ENCODE measurements at places on chromosomes 1 and 21. TPM values are rescaled to one million over a fixed set of nuclear protein-coding genes. Genes with fewer than 3 reads are reported as not detected.

DNA sequence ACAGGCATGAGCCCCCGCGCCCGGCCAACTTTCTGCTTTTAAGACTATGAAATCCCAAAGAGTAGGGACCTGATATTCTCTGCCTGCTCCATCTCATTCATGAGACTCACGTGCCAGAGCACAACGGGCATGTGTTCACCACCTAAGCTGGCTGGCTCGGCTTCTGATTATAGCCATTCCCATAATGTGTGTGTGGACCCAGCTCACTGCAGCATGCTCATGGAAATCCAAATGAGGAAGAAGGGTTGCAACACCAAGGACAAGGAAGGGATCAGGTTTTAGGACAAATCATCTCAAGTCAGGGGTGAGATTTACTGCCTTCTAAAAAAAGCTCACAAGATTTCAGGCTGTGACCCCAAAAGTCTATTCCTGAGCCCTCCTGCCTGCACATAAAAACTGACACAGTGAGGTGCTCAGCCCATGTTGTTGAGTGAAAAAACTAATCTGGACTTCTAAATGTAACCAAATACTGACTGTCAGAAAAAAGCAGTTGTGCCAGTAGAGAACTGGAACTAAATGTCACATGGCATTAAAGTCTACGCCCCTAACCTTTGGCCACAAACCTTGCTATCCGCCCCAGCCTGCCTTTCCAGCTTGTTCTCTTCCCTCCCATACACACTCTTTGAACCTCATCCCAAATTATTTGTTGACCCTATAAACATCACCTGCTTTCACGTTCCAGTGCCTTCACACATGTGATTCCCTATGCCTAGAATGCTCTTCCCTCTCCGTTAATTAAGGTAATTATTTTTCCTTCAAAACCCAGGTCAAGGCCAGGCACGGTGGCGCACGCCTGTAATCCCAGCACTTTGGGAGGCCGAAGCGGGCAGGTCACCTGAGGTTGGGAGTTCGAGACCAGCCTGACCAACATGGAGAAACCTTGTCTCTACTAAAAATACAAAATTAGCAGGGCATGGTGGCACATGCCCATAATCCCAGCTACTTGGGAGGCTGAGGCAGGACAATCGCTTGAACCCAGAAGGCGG is 9.1 kb upstream of the COA7 start:
- no peak overlapping the region for H3K27ac ChIP-seq
- no peaks in the 10 kb centered on the region for H3K4me1 ChIP-seq
- no peaks in the 10 kb centered on the region for H3K27me3 ChIP-seq
- DNase-seq, result no peak
- no peak overlapping the region for H3K4me3 ChIP-seq

DNA sequence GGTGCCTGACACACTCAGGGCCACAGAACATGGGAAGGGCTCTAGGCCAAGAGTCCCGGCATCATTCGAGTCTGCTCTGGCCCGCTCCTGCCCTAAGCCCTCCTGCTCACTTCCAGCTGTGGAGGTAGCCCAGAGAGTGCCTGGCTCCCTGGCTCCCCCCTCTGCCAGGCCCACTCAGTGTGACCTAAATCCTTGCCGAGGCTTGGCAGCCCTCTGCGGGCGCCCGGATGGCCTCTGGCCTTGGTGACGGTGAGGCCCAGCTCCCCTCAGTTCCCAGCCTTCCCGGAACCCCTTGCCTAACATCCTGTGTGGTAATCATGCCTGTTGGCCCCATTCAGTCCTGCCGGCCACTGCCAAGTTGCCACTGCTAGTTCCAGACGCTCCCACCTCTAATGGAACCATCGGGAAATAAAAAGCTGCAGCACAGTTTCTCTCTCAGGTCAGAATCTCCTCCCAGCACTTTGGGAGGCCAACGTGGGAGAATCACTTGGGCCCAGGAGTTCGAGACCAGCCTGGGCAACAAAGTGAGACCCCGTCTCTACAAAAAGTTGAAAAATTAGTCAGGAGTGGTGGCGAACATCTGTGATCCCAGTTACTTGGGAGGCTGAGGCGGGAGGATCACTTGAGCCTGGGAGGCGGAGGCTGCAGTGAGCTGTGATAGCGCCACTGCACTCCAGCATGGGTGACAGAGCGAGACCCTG is 1.2 kb upstream of the H6PD start:
- no peaks in the 10 kb centered on the region for H3K27me3 ChIP-seq
- peak overlapping the region; percentile 27 for H3K4me3 ChIP-seq
- no peaks in the 10 kb centered on the region for H3K4me1 ChIP-seq
- H3K27ac ChIP-seq, result no peak overlapping the region
- DNase-seq, result peak; percentile 39

NKAIN1 gene
- 25.6 TPM for total RNA-seq

GRCh38 chr1:230101556-230101955 is 34.5 kb downstream of the GALNT2 start:
- H3K4me1 ChIP-seq, result peaks cover 24% of the 10 kb centered on the region
- no peak overlapping the region for H3K27ac ChIP-seq
- no peak for DNase-seq
- H3K36me3 ChIP-seq, result peaks cover 2% of the 10 kb centered on the region
- no peaks in the 10 kb centered on the region for H3K27me3 ChIP-seq

- H3K36me3 ChIP-seq, result peaks cover 13% of the 10 kb centered on the region
- peaks cover 2% of the 10 kb centered on the region for H3K4me1 ChIP-seq
- no peak overlapping the region for H3K4me3 ChIP-seq
- no peak for DNase-seq
- no peaks in the 10 kb centered on the region for H3K27me3 ChIP-seq
Observed at GRCh38 chr1:30159015-30159414, 564.4 kb downstream of the MATN1 start.

- no peak overlapping the region for H3K27ac ChIP-seq
- H3K27me3 ChIP-seq, result no peaks in the 10 kb centered on the region
- DNase-seq, result no peak
- no peaks in the 10 kb centered on the region for H3K36me3 ChIP-seq
- no peak overlapping the region for H3K4me3 ChIP-seq
Observed at GRCh38 chr1:208154040-208154439, 90.1 kb downstream of the PLXNA2 start.

GBP1 gene
- total RNA-seq, result not detected

- peaks cover 10% of the 10 kb centered on the region for H3K36me3 ChIP-seq
- H3K4me3 ChIP-seq, result no peak overlapping the region
- DNase-seq, result no peak
- H3K27me3 ChIP-seq, result no peaks in the 10 kb centered on the region
Observed at GRCh38 chr1:175823406-175823805, 80.0 kb upstream of the TNR start.

- no peak overlapping the region for H3K4me3 ChIP-seq
- no peak for DNase-seq
- H3K27me3 ChIP-seq, result no peaks in the 10 kb centered on the region
Observed at GRCh38 chr1:6880951-6881690, 95.9 kb downstream of the CAMTA1 start.

- no peak for DNase-seq
- H3K4me1 ChIP-seq, result peaks cover 6% of the 10 kb centered on the region
- H3K27ac ChIP-seq, result no peak overlapping the region
- no peaks in the 10 kb centered on the region for H3K27me3 ChIP-seq
- H3K36me3 ChIP-seq, result peaks cover 65% of the 10 kb centered on the region
- H3K4me3 ChIP-seq, result peak overlapping the region; percentile 100
Observed at GRCh38 chr1:204407295-204407971, 4.2 kb downstream of the PPP1R15B start.

- no peak for DNase-seq
- H3K27me3 ChIP-seq, result no peaks in the 10 kb centered on the region
- peak overlapping the region; percentile 90 for H3K4me3 ChIP-seq
- peaks cover 6% of the 10 kb centered on the region for H3K4me1 ChIP-seq
Observed at GRCh38 chr1:46133781-46134350, 1.4 kb upstream of the PIK3R3 start.

GRCh38 chr1:107141491-107142126 is 770 bp downstream of the NTNG1 start:
- DNase-seq, result peak; percentile 38
- no peaks in the 10 kb centered on the region for H3K36me3 ChIP-seq
- peak overlapping the region; percentile 89 for H3K4me3 ChIP-seq
- H3K4me1 ChIP-seq, result no peaks in the 10 kb centered on the region
- H3K27ac ChIP-seq, result no peak overlapping the region

DNA sequence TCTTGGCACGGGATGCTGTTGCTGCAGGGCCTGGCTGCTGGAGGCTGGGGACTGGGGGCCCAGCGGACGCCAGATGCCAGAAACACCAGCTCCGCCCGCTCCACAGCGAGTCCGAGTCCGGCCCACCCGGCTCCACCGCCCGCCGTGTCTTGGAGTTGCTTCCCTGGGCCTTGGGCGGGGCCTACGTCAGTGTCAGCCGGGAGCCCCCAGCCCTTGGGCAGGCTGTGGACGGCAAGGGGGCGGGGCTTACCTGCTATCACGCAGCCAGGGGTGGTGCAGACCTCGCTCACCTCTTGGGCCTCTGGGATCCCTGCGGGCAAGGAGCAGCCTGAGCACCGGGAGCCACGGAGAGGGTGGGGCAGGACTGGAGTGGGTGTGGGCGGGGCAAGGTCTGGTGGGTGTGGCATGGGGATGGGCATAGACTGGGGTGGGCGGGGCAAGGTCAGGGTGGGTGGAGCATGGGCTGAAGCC is 21.8 kb downstream of the MMEL1 start:
- no peaks in the 10 kb centered on the region for H3K36me3 ChIP-seq
- no peaks in the 10 kb centered on the region for H3K27me3 ChIP-seq
- no peak overlapping the region for H3K4me3 ChIP-seq
- no peaks in the 10 kb centered on the region for H3K4me1 ChIP-seq

- peaks cover 65% of the 10 kb centered on the region for H3K36me3 ChIP-seq
- no peak overlapping the region for H3K4me3 ChIP-seq
Observed at GRCh38 chr1:224292419-224292818, 37.6 kb downstream of the NVL start.

DNA sequence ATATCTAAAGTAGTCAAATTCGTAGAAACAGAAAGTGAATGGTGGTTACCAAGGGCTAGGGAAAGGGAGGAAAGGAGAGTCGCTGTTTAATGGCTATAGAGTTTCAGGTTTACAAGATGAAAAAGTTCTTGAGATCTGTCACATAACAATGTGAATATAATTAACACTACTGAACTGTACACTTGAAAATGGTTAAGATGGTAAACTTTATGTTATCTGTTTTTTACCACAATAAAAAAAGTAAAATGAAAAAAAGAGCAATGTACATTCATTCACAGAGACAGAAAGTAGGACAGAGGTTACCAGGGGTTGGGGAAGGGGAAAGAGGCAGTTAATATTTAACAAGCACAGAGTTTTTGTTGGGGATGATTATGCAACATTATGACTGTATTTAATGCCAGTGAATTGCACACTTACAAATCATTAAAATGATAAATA is 53.3 kb upstream of the SEC16B start:
- DNase-seq, result no peak
- no peaks in the 10 kb centered on the region for H3K27me3 ChIP-seq
- H3K4me3 ChIP-seq, result no peak overlapping the region

- no peak overlapping the region for H3K4me3 ChIP-seq
- H3K36me3 ChIP-seq, result no peaks in the 10 kb centered on the region
- H3K4me1 ChIP-seq, result no peaks in the 10 kb centered on the region
- DNase-seq, result peak; percentile 35
- H3K27ac ChIP-seq, result no peak overlapping the region
- H3K27me3 ChIP-seq, result no peaks in the 10 kb centered on the region
Observed at GRCh38 chr21:35273333-35273732, 224.2 kb upstream of the RUNX1 start.

DNA sequence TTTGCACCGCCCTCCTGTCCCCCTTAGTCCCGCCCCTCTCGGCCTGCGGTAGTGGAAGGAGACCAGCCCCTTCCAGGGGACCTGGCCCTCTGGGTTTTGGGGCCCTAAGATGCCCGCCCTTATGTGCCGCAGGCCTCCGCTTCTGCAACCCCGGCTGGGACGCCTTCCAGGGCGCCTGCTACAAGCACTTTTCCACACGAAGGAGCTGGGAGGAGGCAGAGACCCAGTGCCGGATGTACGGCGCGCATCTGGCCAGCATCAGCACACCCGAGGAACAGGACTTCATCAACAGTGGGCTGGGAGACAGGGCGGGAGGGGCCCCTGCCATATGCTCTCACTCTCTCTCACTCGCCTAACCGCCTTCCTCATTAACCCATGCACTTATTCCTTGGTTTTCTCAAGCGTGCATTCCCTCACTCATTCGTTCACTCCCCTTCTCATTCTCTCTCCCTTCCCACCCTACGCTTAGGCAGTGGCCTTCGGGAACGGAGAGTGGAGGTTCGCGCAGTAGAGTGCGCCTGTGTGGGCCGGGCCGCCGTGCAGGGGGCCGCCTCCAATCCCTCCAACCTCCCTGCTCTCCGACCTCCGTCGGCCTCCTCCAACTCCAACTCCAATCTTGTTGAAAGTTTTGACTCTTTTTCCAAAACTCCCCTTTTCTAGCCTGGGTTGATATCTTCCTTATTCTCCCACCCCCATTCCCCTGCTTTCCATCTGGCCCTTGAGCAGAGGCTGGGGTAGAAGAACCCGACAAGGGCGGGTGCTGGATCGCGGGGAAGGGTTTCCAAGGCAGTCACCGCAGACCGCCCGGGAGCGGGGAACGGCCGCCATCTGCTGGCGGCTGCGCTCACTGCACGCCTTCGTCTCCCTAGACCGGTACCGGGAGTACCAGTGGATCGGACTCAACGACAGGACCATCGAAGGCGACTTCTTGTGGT is 15.2 kb downstream of the BCAN start:
- H3K27ac ChIP-seq, result no peak overlapping the region
- no peaks in the 10 kb centered on the region for H3K36me3 ChIP-seq
- peak overlapping the region; percentile 54 for H3K4me3 ChIP-seq
- peaks cover 6% of the 10 kb centered on the region for H3K4me1 ChIP-seq
- H3K27me3 ChIP-seq, result no peaks in the 10 kb centered on the region

DNA sequence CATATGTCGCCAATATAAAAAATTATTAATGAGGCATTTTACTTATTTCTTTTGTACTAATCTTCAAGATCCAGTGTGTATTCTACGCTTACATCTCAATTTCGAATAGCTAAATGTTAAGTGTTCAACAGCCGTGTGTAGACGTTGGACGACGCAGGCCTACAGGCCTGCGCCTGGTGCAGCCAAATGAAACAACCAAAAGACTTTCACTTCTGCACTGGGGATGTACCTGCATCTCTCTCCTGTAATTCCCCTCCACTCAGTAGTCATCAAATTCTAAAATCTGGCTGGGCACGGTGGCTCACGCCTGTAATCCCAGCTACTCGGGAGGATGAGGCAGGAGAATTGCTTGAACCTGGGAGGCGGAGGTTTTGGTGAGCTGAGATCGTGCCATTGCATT is 76.8 kb upstream of the HNRNPU start:
- no peak overlapping the region for H3K27ac ChIP-seq
- H3K36me3 ChIP-seq, result no peaks in the 10 kb centered on the region
- no peak for DNase-seq
- no peak overlapping the region for H3K4me3 ChIP-seq
- H3K4me1 ChIP-seq, result no peaks in the 10 kb centered on the region
- no peaks in the 10 kb centered on the region for H3K27me3 ChIP-seq

- no peak for DNase-seq
- H3K4me1 ChIP-seq, result no peaks in the 10 kb centered on the region
- H3K4me3 ChIP-seq, result no peak overlapping the region
- no peak overlapping the region for H3K27ac ChIP-seq
- no peaks in the 10 kb centered on the region for H3K36me3 ChIP-seq
Observed at GRCh38 chr1:113276507-113276906, 113.8 kb upstream of the MAGI3 start.

ATP1A2 gene
- 3.0 TPM for total RNA-seq

DNA sequence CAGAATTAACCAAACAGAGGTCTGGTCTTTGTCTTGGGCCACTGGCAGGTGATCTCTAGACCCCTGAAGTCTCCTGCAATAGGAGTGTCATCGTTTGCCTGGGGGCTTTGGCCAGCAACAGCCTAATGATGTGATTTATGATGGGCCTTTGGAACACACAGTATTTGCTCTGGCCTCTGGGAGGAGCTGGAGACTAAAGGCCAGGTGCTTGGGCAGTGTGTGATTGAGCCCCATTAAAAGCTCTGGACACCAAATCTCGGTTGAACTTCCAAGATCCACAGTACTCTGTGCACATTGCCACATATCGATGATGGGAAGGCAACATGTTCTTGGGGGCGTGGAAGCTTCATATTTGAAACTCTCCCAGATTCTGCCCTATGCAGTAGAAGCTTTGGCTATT is 32.0 kb upstream of the TLR5 start:
- H3K27ac ChIP-seq, result no peak overlapping the region
- no peaks in the 10 kb centered on the region for H3K4me1 ChIP-seq
- DNase-seq, result no peak

Measured in H9 (cell line).